ENCODE measurements at places on chromosomes 4 and X.

DNA sequence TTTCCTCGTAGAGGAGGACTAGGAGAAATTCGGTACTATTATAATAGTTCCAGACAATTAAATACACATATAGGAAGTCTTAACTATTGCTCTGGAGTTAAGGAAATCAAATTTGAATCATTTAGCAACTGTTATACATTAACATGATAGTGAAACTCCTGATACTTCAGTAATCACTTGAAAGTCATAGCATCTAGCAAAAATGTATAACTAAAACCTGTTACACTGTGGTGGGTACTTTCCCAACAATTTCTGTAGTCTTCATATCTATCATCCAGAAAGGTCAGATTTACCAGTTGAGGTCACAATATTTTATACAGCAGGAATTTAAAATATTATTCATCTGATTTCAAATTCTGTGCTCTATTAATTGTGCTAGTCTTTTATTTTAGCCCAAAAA, 669.6 kb upstream of the PCDH10 start:
- H3K4me3 ChIP-seq, result no peak overlapping the region
- no peaks in the 10 kb centered on the region for H3K36me3 ChIP-seq
- H3K27me3 ChIP-seq, result no peaks in the 10 kb centered on the region
- no peak for DNase-seq

DNA sequence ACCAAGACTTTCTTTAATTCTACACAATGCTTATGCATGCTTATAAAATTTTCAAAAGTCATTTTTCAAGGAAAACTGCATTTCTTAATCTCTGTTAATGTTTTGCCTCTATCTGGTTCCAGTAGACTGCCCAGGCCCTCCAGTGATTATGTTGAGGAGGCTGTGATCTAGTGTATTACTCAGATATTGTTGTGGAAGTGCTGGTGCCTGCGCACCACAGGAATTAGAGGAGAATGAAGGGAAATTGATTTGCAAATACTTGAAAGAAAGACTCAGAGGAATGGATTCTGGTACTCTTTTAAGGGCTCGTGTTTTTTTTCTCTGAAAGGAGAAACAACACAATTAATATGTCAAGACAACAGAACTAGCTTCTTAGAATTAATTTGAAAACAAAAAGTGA, 1015.1 kb downstream of the RPA4 start:
- no peak overlapping the region for H3K4me3 ChIP-seq
- H3K4me1 ChIP-seq, result no peaks in the 10 kb centered on the region
- no peaks in the 10 kb centered on the region for H3K27me3 ChIP-seq
- no peaks in the 10 kb centered on the region for H3K36me3 ChIP-seq
- H3K27ac ChIP-seq, result no peak overlapping the region

GRCh38 chr4:80322716-80323115, 12.8 kb upstream of the CFAP299 start:
- DNase-seq, result no peak
- no peak overlapping the region for H3K4me3 ChIP-seq
- H3K27ac ChIP-seq, result no peak overlapping the region
- H3K36me3 ChIP-seq, result no peaks in the 10 kb centered on the region
- no peaks in the 10 kb centered on the region for H3K4me1 ChIP-seq

GRCh38 chr4:114999880-115000279, 113.5 kb downstream of the NDST4 start:
- no peaks in the 10 kb centered on the region for H3K27me3 ChIP-seq
- no peak overlapping the region for H3K27ac ChIP-seq
- H3K4me1 ChIP-seq, result no peaks in the 10 kb centered on the region
- H3K4me3 ChIP-seq, result no peak overlapping the region
- H3K36me3 ChIP-seq, result no peaks in the 10 kb centered on the region

DNA sequence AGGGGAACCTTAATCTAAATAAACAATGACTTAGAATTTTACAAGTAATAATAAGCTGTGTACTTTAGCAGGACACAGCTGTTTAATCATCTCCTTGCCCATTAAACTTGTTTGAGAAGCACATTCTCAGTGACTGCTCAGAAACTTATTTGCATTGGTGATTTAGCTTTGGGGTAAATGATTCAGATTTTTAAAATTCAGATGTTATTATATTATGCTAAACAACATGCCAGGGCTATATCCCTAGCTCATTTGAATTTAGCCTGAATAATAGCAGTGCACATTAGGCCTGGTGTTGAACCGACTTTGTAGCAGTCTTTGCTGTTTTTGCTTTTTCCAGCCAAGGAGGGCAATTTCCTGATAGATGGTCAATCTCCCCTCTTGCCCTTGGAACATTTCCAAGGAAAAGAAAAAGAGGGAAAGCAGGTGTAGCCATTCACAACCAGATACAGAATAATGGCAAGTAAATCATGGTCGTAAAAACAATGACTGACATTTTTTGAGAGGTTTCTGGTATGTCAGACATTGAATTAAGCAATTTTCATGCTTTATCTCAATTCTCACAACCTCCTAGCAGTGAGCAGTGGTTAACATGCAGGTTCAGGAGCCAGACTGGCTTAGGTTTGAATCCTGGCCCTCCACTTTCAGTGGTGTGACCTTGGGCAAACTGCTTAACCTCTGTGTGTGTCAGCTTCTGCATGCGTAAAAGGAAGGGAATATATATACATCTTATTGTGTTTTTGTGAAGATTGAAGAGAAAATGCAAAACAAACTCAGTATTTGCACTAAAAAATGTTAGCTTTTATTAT, 16.8 kb downstream of the ARHGEF38 start:
- H3K36me3 ChIP-seq, result no peaks in the 10 kb centered on the region
- no peak overlapping the region for H3K27ac ChIP-seq
- DNase-seq, result no peak
- no peaks in the 10 kb centered on the region for H3K4me1 ChIP-seq
- no peaks in the 10 kb centered on the region for H3K27me3 ChIP-seq

DNA sequence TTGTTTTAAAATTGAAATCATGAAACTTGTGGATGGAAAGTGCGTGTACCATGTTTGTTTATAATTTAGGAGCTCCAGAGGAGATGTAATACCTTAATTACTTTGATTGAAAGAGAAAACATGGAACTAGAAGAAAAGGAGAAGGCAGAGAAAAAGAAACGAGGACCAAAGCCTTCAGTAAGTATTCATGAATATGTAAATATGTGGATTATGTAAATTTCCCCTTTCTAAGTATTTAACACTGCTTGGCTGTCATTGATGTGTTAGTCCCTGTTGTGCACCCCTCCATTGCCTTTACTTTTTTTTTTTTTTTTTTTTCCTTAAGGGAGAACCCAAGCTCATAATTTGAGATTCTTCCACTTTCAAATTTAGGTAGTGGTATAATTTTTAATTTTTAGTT, 36.4 kb downstream of the SMARCA5 start:
- H3K27me3 ChIP-seq, result no peaks in the 10 kb centered on the region
- H3K27ac ChIP-seq, result no peak overlapping the region
- H3K36me3 ChIP-seq, result peaks cover 3% of the 10 kb centered on the region
- peaks cover 2% of the 10 kb centered on the region for H3K4me1 ChIP-seq
- H3K4me3 ChIP-seq, result no peak overlapping the region

DNA sequence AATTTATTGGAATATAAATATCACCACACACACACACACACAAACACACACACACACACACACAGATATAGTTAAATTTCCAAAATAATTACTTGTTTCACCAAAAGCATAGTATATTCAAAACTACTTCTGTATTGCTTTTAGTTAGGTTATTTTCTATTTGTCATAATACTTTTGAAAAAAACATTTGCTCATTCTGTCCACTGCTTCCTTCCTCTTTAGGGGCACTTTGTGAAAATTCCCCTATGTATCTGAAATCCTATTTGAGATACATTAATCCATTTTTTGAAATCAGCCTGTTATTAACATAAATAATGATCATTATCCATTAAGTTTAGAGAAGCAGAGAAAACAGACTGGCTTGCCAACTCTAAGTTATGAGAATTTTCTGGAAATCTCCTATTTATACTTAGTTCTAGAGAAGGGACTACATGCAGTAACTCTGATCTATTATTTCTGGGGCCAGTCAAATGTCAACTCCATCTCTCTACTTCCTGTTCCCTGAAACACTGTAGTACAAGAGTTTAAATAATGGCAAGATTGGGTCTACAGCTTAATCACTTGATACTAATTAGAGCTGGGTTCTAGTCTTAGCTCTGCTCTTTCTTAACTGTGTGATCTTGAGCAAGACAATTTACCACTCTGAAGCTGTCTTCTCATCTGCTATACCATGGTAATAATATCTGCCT, 54.4 kb upstream of the GPR174 start:
- no peak for DNase-seq
- H3K36me3 ChIP-seq, result no peaks in the 10 kb centered on the region
- no peaks in the 10 kb centered on the region for H3K27me3 ChIP-seq
- no peak overlapping the region for H3K27ac ChIP-seq
- no peak overlapping the region for H3K4me3 ChIP-seq

DNA sequence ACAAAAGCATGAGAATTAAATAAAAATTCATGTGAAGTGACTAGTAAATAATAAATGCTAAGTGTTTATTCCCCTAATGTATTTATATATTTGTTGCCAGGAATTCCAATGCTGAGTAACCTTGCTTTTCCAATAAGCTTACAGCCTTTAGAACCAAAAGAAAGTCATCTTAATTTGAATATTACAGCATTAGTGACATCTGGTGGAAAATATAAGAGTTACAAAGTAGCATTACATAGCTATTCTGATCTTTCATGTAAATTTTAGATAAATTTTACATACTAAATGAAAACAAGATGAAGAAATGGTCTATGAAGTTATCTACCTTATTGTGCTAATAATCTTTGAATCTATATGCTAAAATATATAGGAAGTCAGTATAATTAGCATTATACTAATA, 10.4 kb downstream of the MAD2L1 start:
- no peaks in the 10 kb centered on the region for H3K36me3 ChIP-seq
- H3K4me1 ChIP-seq, result no peaks in the 10 kb centered on the region
- DNase-seq, result no peak
- no peak overlapping the region for H3K27ac ChIP-seq
- H3K27me3 ChIP-seq, result no peaks in the 10 kb centered on the region
- H3K4me3 ChIP-seq, result no peak overlapping the region

DNA sequence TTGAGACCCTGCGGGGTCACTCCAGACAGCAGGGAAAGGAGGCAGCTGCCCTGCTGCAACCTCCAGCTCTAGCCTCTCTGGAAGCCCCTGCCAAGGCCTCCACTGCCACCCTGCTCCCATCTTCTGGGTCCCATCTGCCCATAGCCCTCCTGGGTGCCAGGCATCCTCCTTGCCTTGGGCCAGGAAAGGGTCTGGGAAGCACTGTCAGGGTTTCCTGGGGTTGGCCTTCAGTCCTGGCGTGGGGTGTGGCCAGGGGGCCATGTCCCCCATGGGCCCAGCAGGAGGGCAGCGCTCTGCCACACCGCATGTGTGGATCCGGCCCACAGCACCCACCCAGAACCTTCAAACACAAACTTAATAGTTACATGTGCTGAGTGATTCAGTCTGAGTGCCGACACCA, 3.4 kb upstream of the CPLX1 start:
- H3K27ac ChIP-seq, result no peak overlapping the region
- no peaks in the 10 kb centered on the region for H3K4me1 ChIP-seq
- H3K4me3 ChIP-seq, result no peak overlapping the region

GRCh38 chr4:158796370-158797140, 27.7 kb downstream of the FNIP2 start:
- peaks cover 2% of the 10 kb centered on the region for H3K4me1 ChIP-seq
- no peak overlapping the region for H3K4me3 ChIP-seq
- no peaks in the 10 kb centered on the region for H3K36me3 ChIP-seq
- H3K27ac ChIP-seq, result no peak overlapping the region
- H3K27me3 ChIP-seq, result no peaks in the 10 kb centered on the region

DNA sequence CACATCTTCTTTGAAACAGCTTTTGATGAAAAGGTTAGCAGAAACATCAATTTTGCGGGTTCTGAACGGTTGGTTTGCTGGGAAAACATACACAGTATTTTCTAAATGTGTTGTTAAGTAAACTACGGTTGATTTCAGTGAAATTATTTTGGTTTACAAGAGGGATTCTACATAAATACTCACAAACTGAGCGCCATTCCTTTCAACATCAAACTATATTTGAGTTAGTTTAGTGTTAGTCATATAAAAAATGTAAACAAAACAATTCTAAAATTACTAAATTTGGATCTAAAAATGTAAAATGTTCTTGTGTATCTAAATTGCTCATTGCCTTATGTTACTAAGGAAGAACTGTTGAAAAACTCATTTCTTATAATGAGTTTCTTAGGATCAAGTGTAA, 425.6 kb downstream of the PCDH18 start:
- no peak overlapping the region for H3K4me3 ChIP-seq
- no peaks in the 10 kb centered on the region for H3K36me3 ChIP-seq

- no peak overlapping the region for H3K4me3 ChIP-seq
- peak; percentile 94 for DNase-seq
- H3K4me1 ChIP-seq, result no peaks in the 10 kb centered on the region
- H3K36me3 ChIP-seq, result no peaks in the 10 kb centered on the region
These were observed 13.3 kb upstream of the CD99 start for GRCh38 chrX:2677764-2678163.

DNA sequence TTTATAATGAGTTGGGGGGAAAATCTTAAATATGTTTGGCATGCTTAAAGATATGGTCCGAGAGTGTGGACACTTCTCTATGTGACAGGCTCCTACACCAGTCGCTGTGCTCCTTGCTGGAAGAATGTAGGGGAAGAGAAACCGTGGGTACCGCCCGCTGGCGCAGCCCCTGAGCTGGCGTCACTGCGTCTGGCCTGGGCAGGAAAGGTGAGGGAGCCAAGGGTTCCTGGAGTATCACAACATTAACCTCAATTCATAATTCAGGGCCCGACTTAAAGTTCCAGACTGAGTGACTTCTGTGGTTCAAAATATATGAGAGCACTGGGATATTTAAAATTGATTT, 95.1 kb downstream of the GATB start:
- no peak overlapping the region for H3K27ac ChIP-seq
- no peaks in the 10 kb centered on the region for H3K27me3 ChIP-seq
- DNase-seq, result no peak
- H3K4me1 ChIP-seq, result no peaks in the 10 kb centered on the region
- no peak overlapping the region for H3K4me3 ChIP-seq
